ENCODE measurements at places on chromosomes 11 and 22.

GRCh38 chr11:92843455-92843854 lies 126.0 kb upstream of the MTNR1B start:
- no peak for DNase-seq

- no peak for DNase-seq
These were observed 4.5 kb upstream of the TP53I11 start for GRCh38 chr11:44955015-44955738.

DNA sequence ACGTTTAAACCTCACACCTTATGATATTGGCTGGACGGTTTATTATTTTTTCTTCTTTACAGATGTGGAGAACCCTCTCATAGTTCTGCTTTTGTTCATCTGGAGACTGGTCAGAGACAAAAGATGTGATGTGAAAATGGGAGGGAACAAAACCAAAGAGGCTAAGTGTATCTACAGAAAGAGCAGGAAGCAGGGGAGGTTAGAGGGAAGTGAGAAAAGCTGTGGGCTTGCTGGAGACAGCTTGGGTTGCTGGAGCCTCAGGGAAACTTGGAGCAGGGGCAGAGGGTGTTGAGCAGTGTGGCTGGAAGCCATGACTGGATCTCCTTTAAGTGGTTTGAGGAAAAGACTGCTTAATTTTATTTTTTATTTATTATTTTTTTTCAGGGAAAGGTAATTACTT lies 79.0 kb upstream of the SNX19 start:
- no peak for DNase-seq

DNA sequence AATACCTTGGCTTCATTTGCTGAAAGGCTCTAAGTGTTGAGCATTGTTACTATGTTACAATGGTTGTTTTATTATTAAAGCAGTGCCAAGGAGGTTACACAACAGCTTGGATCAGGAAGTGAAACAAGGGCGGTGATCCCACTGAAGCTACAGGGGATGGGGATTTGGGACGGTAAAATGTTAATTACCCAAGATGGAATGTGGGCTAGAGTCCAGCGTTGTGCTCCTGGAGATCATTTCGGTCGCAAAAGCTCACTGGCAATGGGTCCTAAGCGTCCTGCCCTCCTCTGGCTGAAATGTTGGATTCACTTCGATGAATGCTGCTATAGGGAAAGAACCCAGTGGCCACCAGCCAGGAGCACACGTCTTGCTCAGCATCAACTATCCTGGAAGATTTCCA lies 48.3 kb downstream of the FAM83F start:
- no peak for DNase-seq

DNA sequence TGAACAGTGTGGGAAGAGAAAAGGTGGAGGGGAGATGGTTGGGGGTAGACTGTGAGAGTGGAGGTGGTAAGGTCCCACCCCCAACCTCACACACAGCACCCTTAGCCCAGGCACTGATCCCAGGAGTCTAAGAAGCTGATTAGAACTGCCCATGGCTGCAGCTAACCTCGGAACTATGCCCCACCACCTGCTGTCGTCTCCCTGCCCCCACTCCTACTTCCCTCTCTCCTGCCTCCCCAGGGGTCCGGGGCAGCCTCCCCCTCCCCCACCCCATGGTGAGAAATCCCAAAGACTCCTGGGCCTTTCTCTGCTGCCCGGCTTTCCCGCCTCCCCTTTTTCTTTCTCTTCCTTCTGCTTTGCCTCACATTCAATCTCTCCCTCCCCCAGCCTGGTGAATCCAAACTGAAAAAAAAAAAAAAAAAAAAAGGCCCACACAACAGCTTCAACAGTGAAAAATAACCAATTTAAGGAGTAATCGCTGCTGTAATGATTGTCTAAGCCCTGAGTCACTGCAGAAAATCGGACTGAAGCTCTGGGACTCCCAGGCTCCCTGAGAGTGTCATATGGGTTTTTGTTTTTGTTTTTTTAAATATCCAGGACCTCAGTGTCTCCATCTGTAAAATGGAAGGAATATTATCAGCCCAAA lies 9.6 kb upstream of the TP53I11 start:
- DNase-seq: no peak

DNA sequence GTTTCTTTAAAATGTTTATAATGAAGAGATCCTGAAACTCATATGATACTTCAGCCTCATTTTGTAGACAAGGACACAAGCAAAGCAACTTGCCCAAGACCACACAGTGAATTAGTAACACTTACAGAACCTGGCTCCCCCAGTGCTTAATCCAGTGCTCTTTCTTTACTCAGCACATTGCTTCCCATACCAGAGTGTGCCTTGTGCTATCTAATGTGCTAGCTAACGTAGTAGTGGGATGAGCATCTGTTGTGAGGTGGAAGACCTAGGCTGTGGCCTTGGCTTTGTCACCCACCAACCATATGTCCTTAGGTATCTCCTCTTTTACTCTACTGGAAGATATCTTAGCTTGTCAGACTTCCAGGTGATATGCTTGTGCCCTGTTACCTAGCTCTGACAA lies 5.1 kb downstream of the SPCS2 start:
- DNase-seq: no peak

DNA sequence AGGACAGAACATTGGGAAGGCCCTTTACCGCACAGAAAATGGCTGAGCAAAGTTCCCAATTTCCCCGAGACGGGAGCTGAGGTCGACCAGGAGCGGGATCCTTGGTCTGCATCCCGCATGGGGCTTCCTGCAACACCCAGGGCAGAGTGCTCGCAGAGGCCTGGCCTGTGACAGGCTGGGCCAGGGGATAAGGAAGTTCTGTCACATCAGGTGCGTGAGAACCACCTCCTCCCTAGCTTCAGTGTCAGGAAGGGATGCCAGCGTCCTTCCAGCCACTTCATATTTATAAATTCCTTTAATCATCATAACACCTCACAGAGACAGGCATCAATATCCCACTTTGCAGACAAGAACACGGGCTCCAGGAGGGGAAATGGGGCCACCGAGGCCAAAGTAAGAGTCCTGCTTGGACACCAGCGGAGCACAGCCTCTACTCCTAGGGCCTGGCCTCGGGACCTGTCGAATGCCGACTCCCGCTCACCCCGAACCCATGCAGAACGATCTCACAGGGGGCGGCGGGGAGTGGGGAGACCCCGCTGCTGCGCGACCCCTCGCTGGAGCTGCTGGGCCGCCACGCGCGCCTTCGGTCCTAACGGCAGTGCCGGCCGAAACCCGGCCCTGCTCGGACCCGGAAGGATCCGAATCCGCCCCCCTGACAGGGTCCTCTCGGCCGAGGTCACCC lies 532 bp downstream of the BET1L start:
- no peak for DNase-seq

Data from stimulated activated CD4-positive, alpha-beta T cell treated with anti-CD3 and anti-CD28 coated beads, Interleukin-4, amount 100 ng/mL, for 48 hours (primary cell).